ENCODE measurements at places on chromosomes 4 and X.

DNA sequence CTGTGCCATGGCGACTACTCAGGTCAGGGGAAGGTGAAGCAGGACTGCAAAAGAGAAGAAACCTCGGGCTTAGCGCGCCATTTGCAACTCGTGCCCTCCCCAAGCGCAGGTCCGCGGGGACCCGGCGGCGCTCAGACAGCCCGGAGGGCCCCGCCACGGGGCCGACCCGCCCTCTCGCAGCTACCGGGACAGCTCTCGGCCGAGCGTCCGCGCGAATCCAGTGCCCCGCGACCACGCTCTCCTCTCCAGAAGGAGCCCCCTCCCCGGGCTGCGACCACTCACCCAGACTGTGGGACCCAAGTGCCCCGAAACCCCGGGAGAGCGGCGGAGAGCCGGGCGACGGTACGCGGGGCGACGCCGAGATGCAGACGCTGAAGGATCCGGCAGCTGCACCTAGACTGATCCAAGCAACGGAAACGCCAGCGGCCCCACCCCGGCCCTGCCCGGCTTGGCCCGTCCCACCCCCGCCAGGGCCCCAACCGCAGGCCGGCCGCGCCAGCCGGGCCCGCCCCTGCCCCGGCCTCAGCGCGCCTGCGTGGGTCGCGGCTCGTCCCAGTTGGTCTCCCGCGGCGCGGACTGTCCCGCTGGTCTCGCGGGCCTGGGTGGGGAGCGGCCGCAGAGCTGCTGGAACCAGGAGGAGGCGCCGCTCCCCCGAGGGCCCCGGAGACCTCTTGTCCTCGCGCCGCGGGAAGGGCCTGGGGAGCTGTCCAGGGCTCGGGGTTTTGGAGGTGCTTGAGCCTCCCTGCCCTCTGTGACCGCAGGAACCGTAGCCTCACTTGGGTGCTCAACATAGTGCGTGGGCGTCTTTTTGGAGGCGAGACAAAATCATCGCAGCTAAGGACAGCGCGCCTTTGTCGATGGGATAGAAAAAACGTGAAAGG lies at the start of gene ANXA5:
Gene ANXA5 (minus strand): TSS at position 400 of the 881 bp plus-strand sequence. CDS start 391 bp downstream, at position 9.
- peak; percentile 94 for DNase-seq

- no peak for DNase-seq
Measured at GRCh38 chrX:120749141-120749846, 119.4 kb upstream of the C1GALT1C1 start.

DNA sequence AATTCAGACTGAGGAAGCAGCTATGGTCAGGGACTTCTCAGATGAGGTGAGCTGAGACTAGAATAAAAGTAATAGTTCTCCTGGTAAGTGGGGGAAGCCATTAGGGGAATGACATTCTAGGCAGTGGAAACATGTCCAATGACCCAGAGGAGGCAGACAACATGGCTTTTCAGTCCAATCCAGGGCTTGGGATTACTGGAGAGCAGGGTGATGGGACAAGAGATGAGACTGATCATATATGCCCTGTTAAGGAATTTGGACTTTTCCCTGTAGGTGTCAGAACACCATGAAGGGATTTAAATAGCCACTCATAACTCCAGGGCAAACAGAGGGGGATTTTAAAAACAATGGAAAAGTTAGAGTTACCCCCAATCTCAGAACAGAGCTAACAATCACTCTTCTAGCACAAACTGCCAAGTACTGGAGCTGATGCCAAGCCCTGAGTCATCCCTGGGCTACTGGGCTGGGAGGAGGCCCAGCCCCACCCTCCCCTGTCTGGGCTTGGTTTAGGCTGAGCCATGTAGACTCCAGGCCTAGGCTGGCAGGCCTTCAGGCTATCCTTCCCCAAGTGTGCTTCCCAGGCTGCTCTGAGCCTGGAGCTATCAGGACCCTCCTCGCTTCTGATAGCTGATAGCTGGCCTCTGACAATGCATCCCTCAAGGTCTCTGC lies 22.7 kb upstream of the MSN start:
- DNase-seq: no peak

DNA sequence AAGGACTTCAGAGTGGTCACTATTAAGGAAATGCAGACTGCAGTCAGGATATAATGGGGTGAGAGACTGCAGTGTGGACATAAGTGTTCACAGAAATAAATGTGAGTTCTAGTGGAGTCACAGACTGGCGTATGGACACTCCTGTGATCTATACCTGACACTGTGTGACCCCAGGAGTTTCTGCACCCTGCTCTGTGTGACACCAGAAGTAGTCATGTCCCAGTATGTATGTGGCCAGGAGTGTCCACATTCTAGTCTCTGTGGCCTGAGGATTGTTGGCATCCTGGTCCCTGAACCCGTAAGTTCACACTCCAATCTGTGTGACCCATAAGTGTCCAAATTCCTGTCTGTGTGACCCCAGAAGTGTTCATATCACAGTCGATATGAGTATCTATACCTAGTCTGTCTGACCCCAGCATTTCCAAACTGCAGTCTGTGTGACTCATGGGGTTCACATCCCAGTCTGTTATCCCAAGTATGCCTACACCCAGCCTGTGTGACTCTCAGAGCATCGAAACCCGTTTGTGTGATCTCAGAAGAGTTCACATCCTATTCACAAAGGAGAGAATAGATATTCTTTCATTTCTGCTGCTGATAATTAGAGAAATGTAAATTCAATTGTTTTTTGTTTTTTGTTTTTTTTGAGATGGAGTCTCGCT lies 16.3 kb downstream of the WDR13 start:
- DNase-seq: no peak

GRCh38 chrX:49116716-49117115 lies 6.8 kb downstream of the GPKOW start:
- no peak for DNase-seq

DNA sequence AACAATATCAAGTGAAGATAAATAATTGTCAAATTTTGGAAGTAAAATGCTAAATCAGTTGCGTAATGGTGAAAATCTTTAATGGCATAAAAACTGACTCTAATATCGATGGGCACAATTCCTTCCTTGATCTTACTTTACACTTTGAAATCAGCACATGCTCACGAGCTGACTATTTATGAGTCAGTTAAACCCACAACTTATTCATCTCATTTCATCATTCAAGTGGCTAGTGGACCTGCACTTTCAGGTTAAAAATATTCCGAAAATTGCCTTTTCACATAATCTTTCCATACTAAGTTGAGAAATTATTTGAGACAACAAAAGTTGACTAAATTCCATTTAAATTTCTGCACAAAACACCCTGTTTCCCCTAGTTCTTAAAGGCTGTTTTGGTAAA lies 582.1 kb upstream of the TENM3 start:
- DNase-seq: peak; percentile 77

GRCh38 chr4:76526585-76526990 lies 91.6 kb downstream of the SHROOM3 start:
- DNase-seq: no peak

DNA sequence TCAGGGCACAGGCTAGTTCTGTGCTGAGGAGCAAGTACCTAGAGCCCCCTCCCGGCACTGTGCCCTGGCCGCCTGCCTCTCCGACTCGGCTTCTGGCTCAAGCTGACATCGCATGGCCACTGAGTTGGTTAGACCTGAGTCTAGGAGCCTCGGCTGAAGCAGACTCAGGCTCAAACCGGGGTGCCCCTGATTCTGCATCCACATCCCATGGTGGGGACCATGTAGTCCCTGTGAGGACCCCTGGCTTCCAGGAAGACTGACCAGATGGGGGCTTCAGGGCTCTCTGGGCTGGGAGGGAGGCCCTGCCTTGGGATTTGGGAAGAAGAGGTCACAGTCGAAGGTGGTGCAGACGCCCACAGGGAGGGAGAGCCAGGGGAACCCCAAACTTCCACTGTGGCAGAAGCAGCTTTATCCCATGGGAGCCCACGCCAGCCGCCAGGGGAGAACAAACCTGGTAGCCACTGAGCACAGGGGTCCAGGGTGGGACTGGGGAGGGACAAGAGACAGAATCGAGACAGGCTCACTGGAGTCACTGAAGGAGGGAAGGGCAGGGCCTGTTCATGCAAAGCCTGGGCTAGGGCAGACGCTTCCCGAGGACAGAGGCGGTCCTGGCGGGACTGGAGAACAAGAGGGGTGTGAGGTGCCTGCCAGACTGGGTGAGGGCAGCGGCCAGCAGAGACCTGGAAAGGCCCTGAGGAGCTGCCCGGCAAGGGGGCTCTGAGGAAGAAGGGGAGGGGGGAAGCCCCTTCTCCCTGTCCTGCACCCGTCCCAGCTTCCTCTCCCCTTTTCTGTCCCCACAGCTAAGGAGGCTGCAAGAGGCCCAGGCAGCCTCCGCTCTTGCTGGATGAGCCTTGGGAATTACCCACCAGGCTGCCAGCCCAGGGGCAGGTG lies 1.1 kb downstream of the PDE6B start:
- DNase-seq: no peak

- DNase-seq: no peak
Measured at GRCh38 chr4:88629826-88630225, 37.5 kb downstream of the HERC3 start.

DNA sequence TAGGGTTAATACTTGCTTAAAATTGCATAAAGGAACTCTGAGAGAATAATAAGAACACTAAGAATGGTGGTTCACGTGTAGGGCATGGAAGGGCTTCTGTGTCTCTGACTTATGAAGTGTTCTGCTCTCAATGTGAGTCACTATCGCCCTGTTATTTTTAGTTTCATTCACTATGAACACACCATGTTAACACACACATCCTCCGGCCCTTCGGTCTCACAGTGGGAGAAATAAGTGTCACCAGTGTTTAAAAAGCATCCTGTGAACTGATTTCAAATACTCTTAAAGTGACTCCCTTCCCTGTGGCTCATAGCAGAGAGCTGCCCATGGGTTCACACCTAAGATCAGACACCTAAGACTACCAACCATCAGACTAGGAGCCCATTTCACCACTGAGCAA lies 33.8 kb upstream of the FGFBP2 start:
- DNase-seq: no peak

GRCh38 chrX:2497961-2498780 lies 2.6 kb downstream of the DHRSX start:
- peak; percentile 5 for DNase-seq

DNA sequence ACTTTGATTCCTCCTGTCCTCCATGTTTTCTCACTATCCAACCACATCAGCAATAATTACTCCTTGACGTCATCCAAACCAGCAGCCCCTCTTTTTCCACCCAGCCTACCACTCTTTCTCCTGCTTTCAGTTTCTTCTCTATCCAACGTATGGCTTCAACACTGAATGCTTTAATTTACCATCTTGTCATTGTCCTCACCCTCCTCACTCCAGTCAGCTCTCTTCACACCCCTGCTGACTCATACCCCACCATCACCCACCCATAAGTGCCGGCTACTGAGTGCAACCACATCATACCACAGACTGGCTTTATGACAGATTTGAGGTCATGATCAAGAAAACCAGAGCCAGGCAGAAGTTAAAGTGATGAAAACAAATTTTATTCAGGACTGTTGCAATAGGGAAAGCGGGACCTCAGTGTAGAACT lies 9.8 kb upstream of the ANXA5 start:
- no peak for DNase-seq

- no peak for DNase-seq
Measured at GRCh38 chrX:38660395-38661102, 99.2 kb downstream of the TSPAN7 start.

DNA sequence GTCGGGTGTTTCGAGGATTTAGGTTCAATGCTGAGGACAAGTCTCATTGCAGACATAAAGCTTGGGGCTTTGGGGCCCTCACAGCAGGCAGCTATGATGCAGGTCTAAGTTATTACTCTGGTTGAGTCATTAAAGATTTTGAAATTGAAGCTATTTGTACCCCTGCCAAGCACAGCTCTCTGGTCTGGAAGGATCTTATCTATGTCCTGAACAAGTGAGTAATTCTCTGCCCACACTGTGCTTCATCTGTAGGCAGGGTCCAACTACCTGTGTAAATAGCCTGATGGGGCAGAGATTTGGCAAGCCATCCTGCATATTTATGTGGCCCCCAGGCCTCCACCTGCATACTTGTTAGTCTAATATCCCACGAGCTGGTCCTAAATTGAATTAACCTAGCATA lies 41.4 kb upstream of the MAGEA4 start:
- peak; percentile 89 for DNase-seq

DNA sequence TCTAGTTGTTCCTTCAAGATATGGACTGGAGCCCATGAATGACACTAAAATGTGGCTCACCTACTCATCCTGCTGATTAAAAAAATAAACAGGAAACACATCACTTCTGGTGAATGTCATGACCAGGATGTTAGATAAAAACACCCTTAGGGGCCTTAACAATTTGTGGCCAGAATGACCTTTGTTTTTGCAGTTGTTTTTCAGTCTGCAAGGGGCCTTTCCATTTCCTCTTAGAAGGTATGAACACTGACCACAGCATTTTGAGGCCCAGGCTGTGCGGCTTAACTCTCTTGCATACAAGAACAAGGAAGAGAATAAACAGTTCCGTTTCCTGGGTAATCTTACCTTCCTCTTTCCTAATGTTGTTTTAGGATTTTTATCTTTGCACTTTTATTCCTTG lies 113.2 kb downstream of the IL1RAPL2 start:
- no peak for DNase-seq

- DNase-seq: no peak
Measured at GRCh38 chrX:110159235-110159634, 156.3 kb downstream of the TMEM164 start.

DNA sequence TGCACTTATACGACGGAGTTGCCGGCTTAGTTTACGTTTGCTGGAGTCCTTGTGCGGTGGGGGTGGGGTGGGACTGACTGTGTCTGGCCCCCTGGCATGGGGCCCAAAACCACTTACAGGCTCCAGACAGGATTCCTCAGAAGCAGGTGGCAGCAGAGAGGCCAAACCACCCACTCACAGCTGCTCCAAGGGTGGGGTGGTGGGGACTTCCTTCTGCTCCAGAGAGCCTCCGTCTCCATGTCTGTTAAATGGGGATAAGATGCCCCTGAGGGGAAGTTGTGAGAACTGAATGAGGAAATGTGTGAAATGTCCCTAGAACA lies 36.7 kb downstream of the PSAPL1 start:
- DNase-seq: peak; percentile 85

DNA sequence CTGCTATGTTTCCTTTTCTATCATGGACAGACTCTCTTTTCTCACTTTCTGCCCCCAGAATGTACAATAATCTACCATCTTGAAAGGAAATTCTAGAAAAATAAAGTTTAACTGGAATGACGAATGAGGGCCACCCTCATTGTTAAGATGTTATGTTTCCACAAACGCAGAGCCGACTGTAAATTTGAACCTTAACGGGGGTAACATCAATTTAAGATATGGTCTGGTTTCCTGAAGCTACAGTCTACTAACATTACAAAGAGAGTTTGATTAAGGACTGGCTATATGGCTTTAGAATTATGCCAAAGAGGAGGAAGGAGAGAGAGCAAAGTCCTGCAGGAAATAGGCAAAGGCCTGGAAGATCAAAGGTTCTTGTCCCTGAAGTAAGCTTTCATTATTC lies 227.2 kb downstream of the USP46 start:
- DNase-seq: no peak

- DNase-seq: no peak
Measured at GRCh38 chr4:36360755-36361154, 79.3 kb downstream of the DTHD1 start.

DNA sequence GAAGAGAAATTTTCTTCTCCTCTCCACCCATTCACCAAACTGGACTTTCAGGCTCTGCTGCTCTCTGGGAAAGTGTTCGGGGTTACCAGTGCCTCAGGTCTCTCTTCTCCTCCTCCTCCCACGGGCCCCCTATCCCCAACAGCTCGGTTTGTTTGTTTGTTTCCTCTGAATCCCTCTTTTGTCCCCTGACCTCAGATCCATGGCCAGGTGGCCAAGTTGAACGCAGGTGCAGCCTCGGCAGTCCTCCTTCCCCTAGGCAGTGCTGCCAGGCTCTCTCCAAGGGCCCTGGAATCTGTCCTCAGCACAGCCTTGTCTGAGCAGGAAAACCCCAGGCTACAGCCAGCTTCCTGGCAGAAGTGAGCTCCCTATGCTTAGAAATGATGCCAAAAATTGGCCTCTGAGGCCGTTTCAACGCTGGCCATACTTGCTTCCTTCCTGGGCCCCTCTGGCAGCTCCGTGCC lies 60.0 kb downstream of the FHDC1 start:
- no peak for DNase-seq
